ENCODE measurements at places on chromosomes 7 and 10.

DNA sequence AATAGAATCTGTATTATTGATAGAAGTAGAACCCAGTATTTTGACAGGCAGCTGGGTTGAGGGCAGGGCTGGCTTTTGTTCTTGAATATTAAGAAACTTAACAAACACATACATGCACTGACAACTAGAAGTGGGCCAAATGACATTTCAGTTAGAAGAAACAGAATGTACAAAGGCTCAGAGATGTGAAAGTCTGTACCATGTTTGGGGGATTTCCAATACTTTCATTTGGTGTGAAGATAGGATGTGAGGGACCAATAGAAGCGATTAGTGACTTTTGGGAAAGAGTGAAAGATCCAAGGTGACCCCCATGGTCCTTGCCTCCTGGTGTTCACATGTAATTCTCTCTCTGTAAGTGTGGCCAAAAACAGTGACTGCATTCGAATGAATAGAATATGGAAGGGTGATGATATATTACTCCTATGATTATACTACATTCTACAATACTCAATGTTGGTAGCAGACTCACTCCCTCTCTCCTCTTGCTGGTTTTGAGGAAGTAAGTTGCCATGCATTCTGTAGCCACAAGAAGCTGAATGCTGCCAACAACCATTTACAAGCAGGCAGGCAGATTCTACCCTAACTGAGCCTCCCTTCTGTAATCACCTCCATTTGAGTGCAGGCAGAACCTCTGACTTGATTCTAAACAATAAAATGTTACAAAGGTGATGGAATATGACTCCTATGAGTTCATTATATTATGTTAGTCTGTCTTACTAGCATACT, 151.4 kb downstream of the TMEM168 start:
- DNase-seq: no peak

- DNase-seq: no peak
These were observed 670.1 kb downstream of the MAGI2 start for GRCh38 chr7:78783179-78783962.

GRCh38 chr7:121372376-121373010, 23.6 kb downstream of the FAM3C start:
- DNase-seq: no peak

DNA sequence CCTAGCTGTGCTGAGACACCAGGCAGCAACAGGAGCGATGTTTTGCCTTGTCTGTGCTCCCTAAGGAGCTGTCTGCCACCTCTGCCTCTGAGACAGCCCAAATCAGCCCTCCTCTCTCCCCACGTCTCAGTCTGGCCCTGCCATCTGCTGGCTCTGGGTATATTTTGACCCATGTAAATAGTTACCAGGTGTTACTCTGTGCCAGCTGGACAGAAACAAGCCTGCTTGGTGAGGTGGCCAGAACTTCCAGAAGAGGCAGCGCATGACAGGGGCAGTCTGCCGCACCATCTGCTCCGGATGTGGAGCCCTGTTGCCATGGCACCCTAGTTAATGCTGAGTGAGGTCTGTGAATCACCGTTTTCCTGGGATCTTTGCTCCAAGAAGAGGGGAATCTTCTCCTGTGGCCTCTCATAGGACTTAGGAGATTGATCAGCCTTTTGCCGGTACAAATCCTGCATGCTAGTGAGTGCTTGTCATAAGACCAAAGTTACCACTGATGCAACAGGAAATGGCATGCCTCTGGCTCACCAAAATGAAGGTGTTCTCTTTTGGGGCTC, 31.8 kb downstream of the GSTO2 start:
- DNase-seq: no peak

DNA sequence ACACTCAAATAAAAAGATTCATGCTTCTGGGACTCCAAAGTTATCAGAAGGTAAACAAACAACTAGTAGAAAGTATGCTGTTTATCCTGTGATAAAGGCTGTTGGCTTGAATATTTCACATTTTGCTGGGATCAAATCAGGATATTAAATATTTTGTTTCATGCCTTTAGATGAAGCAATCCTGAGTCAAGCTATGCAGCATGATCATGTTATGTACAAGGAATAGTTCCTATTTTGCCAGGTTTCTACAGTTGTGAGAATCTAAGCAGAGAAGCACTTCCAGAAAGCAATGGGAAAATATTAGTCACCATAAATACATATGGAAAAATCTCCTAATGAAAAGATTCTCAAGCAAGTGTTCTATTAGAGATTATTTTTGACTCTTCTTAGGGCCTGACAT, 262.8 kb upstream of the PCDH15 start:
- DNase-seq: no peak

GRCh38 chr7:142300689-142301088, 42.8 kb upstream of the PRSS58 start:
- peak; percentile 23 for DNase-seq

Data from stimulated activated CD4-positive, alpha-beta T cell treated with anti-CD3 and anti-CD28 coated beads, TNF-alpha, amount 100 ng/mL, for 48 hours (primary cell).